Pericardium fibroblast (primary cell): ENCODE measurements at places on chromosomes 11 and 22. TPM values are rescaled to one million over a fixed set of nuclear protein-coding genes. Genes with fewer than 3 reads are reported as not detected.

The GGTLC2 gene
- not detected in 2 replicates for total RNA-seq

The SCGB1D2 gene
- total RNA-seq: not detected in 2 replicates

The RASSF10 gene
- not detected in 2 replicates for total RNA-seq

The PAX6 gene
- not detected in 2 replicates for total RNA-seq

The APOL3 gene
- total RNA-seq: 8.8 and 17.8 TPM in 2 replicates

The EFCAB6 gene
- 1.0 and 1.5 TPM in 2 replicates for total RNA-seq

The SPI1 gene
- total RNA-seq: not detected in 2 replicates

The MMP7 gene
- not detected in 2 replicates for total RNA-seq
